ENCODE measurements at places on chromosomes 16 and 17. TPM values are rescaled to one million over a fixed set of nuclear protein-coding genes. Genes with fewer than 3 reads are reported as not detected.
A peak's percentile ranks its signal among the peaks of the same experiment; 100 is the strongest.

- no peak for DNase-seq
These were observed 322.8 kb upstream of the ASIC2 start for GRCh38 chr17:33615861-33616260.

- no peak for DNase-seq
These were observed 22.6 kb downstream of the SLC5A10 start for GRCh38 chr17:18974407-18975149.

- DNase-seq, result no peak
These were observed 1028.1 kb upstream of the EEF2KMT start for GRCh38 chr16:6125483-6126259.

- no peak for DNase-seq
These were observed 10.3 kb downstream of the TOB1 start for GRCh38 chr17:50855708-50856330.

GRCh38 chr16:19210280-19210924 is 42.4 kb downstream of the SYT17 start:
- no peak for DNase-seq

DNA sequence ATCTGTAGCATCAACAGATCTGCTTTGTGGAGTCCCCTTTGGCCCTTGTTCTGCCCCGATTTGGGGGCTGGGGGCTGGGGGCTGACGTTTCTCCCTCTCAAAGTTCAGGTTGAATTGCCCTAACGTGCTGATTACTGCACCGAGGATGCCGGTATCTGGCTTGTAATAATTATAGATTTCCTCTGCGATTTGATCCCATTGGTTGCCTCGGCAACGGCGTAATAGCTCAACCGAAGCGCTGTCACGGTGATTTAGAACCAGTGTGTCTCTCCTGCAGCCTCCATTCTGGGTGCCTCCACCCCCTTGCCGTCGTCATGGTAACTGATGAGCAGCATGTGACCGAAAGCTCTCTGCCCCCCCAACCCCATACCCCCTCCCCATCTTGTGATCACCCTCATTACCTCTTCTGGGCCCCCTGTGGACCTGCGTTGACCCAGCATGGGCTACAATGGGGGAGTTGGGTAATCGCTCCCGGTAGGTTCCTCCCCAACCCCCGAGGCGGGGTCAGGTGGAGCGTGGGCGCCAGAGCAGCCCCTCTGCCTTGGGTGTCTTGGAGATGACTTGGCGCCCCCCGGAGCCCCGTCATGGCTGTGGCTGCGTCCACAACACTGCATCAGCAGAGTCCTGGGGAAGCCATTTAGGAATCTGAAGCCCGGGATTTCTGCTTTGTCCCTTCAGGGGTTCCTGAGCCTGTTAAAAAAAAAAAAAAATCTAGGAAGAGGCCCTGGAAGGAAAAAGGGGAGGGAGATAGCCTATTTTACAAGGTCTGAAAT is 38.4 kb downstream of the ABAT start:
- no peak for DNase-seq

DNA sequence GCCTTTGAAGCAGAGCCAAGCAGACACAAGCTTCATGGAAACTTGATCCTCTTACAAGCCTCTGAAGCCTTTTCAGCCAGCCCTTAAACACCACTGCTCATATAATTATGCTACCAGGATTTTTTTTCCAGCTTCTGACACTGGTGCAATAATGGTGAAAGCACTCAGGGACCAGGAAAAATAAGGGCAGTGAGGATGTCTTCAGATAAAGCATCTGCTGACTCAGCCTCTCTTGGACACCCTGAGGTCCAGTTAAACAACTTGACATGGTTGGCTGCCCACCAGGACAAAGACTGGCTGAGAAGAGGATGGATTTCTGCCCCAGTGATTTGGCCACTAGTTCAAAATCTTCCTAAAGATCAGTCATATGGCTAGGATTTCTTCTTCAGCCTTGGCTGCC is 124.2 kb upstream of the N4BP1 start:
- no peak for DNase-seq

GRCh38 chr17:50604513-50604912 is 30.2 kb upstream of the ABCC3 start:
- DNase-seq, result no peak

- DNase-seq, result no peak
These were observed 5.1 kb upstream of the CX3CL1 start for GRCh38 chr16:57367116-57367752.

DNA sequence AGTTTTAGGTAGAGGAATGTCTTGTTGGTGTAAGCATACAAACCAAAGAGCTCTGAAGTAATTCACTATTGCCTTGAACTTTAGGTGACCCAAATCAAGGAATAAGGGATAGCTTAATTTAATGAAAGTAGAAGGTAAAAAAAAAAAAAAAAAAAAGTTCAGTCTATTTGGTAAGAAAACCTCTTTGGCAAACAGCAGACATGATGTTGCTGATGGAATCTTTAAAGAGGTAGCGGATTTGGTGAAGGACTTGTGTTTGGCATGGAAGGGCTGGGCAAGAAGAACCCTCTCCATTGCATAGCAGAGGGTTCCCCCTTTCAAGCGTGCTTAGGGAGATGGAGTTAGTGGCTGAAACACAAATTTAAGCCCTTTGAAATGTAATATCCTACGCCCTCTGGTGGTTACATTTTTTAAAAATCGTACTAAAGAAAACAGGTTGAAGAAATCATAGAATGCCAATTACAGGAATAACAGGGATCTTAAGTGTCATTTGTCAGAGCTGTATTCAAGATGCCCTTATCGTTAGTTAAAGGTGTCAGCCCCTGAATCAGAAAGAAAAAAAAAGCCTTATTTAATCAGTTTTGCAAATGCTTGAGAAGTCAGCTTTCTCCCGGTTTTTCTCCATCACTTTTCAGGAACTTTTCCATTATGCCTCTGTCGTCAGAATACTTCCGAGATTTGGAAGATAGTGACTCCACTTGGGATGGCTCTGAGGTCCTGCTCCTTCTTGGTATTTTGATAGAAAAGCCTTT is 383.1 kb downstream of the KCNJ2 start:
- DNase-seq, result no peak

DNA sequence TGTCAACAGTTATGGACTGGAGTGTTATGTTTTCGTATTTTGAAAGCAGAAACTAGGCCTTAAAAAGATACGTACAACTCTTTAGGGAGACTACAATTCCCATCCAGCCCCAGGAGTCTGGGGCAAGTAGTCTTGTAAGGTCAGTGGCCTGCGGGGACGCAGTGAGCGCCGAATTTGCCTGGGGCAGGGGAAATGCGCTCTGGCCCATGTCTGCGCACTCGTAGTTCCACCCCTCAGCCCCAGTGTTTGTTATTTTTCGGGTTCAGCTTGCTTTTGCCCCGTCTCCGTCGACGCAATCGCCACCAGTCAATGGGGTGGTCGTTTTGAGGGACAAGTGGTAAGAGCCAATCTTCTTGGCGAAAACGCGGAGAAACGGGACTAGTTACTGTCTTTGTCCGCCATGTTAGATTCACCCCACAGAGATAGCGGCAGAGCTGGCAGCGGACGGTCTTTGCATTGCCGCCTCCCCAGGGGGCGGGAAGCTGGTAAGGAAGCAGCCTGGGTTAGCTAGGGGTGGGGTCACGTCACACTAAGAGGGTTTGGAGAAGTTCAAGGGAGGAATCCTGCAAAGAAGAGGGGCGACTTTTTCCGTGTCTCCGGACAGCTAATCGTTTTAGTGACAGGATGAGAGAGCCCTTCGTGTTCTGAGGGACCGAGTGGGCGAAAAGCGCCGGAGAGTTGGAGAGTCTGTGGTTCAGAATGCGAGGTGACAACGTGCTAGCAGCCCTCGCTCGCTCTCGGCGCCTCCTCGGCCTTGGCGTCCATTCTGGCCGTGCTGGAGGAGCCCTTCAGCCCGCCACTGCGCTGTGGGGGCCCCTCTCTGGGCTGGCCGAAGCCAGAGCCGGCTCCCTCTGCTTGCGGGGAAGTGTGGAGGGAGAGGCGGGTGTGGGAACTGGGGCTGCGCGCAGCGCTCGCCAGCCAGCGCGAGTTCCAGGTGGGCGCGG is 1.1 kb upstream of the BRCA1 start:
- peak; percentile 44 for DNase-seq

- no peak for DNase-seq
These were observed 14.9 kb downstream of the IGFBP4 start for GRCh38 chr17:40457964-40458791.

DNA sequence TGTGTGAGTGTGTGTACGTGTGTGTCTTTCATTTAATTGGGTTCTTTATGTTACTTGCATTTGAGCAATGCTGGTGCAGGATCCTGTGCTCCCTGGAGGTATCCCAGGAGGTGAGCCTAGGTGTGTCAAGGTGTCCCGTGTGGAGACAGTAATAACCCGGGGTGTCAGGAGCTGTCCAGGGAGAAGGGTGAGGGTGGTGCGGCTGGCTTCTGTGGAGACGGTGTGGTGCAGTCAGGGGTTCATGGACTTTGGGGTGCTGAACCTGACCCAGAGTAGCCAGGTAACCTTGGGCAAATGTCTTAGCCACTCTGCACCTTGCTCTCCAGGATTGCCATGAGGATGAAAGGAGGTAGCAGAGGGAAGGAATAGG is 7.4 kb upstream of the ELAC2 start:
- no peak for DNase-seq

DNA sequence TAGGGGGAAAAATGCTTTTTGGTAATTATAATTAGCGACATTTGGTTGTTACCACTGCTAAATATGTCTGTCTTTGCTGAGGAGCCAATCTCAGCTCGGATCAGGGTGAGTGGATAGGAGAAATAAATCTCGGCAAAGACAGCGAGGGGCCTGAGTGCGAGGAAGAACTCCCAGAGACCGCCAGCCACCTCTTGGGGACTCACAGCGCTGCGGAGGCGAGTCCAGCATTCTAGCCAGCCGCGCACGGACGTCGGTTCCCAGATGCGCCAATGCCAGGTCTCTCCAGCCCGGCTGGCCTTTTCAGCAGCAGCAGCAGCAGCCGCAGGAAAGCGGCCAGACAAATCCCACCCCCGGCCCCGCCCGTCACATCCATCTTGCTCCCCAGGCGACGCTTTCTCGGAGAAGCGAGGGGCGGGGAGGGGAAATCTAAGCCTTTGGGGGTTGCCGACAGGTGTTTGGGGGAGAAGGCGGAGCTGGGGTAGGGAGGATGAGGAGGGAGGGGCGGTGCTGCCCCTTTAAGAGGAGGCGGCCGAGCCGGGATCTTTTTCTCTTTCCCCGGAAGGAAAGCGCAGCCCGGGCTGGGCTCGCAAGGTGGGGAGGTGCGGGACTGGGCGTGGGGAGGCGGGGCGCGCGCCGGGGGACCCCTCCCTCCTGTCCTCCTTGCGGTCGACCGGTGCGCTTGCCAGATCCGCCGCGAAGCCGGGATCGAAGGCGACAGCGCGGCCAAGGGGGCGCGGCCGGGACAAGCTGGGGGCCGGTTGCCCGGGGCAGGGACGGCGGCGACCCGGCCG is at the start of gene ITGA3:
TSS of gene ITGA3 (plus strand) at position 685 of the 791 bp plus-strand sequence. CDS start 330 bp downstream, outside the sequence.
- DNase-seq, result peak; percentile 93

DNA sequence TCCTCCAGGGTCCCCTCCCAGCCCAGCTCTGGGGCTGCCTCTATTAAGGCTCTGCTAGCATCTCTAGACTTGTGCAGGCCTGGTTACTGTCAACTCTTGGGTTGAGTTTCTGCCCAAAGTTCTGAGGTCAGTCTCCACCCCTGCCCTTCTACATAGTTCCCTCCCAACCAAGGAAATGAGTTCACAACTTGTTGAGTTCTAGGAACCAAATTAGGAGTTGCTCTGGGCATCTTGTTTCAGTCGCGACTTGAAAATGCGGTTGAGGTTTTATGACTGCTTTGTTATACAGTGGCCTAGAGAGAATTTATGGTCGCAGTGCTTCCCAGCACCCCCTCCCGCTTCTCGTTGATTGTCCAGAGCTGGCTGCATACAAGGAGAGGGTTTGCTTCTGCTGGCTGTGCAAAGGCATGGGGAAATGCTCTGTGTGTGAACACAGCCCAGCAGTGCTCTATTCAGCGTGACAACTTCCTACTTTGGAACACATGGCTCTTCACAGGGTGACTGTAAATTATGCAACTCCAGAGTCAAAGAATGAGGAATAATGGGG is 20.2 kb downstream of the GNAO1 start:
- no peak for DNase-seq

DNA sequence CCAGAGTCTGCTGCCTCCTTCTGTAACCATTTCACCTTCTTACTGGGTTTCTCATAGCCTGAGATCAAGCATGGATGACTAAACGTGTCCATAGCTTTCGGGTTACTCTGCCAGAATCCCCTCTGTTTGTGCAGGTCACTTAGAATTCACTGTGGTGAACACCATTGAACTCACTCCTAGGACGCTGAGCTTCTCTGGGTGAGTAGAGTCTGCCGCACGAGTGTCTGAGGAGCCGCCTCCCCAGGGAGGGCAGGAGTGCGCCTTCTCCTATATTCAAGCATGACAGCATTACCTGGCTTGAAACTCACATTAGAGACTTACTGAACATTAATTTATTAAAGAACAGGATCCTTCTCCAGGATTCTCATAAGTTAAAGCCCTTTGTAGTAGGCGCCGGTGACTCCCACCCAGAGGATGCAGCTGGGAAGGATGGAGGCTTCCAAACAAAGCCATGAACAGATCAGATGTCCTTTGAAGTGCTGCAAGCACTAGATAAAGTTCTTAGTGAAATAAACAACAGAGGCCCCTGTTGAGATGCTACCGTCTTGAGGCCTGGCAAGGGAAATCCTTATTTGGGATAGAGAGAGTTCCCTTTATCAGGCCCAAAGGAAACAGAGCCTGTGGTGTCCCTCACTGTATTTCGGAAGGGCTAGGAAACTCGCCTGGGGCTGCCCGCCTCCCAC is 144.6 kb upstream of the PLCG2 start:
- DNase-seq, result no peak

DNA sequence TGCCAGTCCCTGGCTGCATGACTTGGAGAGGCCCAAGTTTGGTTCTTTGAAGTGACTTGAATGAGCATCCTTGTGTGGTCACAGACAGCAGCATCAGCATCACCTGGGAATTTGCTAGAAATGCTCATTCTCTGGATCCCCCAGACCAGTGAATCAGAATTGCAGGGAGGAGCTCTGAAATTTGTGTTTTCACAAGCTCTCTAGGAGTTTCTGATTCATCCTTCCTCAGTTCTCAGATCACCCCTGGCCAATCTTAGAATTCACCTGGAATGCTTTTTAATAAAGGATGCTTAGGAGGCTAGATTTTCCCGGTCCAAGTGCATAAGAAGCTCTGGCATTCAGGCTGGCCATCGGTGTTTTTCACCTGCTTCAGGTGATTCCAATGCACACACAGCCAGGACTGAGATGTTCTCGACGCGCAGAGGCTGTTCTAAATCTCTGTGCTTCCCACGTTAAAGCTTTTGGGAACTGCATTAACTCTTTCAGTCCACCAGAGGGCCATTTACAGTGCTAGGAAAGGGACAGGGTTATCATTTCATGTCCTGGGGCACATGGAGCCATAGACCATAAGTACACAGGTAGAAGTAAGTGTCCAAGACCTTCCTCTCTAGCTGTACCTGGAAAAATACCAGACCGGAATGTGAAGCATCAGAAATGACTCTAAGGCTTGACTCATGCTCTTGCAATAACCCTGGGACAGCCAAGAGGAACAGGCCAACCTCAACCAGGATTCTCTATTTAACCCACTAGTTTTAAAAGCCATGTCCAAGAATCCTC is 85.7 kb upstream of the XYLT1 start:
- no peak for DNase-seq

GRCh38 chr17:82831041-82831817 is 8.6 kb downstream of the ZNF750 start:
- DNase-seq, result no peak

GRCh38 chr17:34733333-34733732 is 154.0 kb downstream of the TMEM132E start:
- DNase-seq, result no peak

- no peak for DNase-seq
These were observed 16.2 kb upstream of the NOG start for GRCh38 chr17:56577190-56577842.

GPRC5C gene
- total RNA-seq, result 61.1 TPM

CX3CL1 gene
- total RNA-seq, result 1.7 TPM

ADAP2 gene
- total RNA-seq, result 1.6 TPM

GLP2R gene
- 94.1 TPM for total RNA-seq

EVPLL gene
- total RNA-seq, result 0.67 TPM

GUCY2D gene
- total RNA-seq, result not detected

TMEM238L gene
- 16.3 TPM for total RNA-seq

IGF2BP1 gene
- not detected for total RNA-seq

RNF227 gene
- total RNA-seq, result not detected
